Thyroid gland (tissue), 4 donors: ENCODE measurements at places on chromosomes 4 and X. TPM values are rescaled to one million over a fixed set of nuclear protein-coding genes. Genes with fewer than 3 reads are reported as not detected.

The CORIN gene
- 0.96 TPM for total RNA-seq

The SSX3 gene
- 0.81 TPM for total RNA-seq

DNA sequence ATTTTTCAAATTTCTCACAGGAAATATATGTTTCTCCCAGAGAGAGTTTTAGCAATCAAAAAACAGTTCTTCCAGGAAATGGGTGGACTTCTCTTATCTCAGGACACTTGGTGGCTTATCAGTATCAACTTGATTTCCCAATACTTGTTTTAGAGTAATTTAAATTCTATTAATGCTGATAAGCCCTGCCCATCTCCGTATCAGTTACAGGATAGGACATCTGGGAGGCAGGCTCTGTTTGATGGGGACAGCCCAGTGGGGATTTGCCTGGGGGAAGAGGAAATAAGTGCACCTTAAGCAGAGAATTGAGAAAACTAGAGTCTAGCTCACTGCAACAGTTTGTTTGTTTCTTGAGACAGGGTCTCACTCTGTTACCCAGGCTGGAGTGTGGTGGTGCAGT lies 43.2 kb upstream of the PDGFRA start:
- no peak for DNase-seq
- H3K27me3 ChIP-seq = no peaks in the 10 kb centered on the region
- no peak overlapping the region for H3K27ac ChIP-seq

- H3K27me3 ChIP-seq = no peaks in the 10 kb centered on the region
- H3K36me3 ChIP-seq = no peaks in the 10 kb centered on the region
- H3K4me1 ChIP-seq = no peaks in the 10 kb centered on the region
- no peak for DNase-seq
- H3K4me3 ChIP-seq = no peak overlapping the region
Measured at GRCh38 chr4:72629540-72629939, 60.5 kb upstream of the ADAMTS3 start.

DNA sequence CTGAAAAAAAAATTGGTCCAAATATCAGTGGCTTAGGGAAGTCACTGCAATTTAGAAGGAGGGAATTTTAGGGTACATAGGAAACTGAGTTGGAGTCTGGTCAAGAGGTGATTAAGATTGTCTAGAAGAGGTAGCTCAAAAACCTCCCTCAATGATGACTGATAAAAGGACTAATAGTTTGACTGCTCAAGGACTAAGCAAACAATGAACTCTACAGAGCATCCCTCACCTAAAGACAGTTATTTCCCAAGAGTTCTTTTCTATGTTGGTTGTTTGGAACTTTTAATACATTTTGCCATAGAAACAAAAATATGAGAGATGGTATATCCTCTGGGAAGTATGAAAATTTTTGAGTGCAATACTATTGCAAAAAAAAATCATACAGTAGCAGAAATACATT lies 35.7 kb downstream of the MAOB start:
- no peaks in the 10 kb centered on the region for H3K4me1 ChIP-seq
- no peaks in the 10 kb centered on the region for H3K27me3 ChIP-seq
- no peaks in the 10 kb centered on the region for H3K36me3 ChIP-seq
- no peak for DNase-seq
